Stimulated activated CD8-positive, alpha-beta memory T cell treated with anti-CD3 and anti-CD28 coated beads, Interleukin-7, amount 100 ng/mL, for 48 hours (primary cell): ENCODE measurements at places on chromosomes 3 and 15.

GRCh38 chr3:14487086-14487485 lies 53.1 kb downstream of the GRIP2 start:
- no peak for DNase-seq

DNA sequence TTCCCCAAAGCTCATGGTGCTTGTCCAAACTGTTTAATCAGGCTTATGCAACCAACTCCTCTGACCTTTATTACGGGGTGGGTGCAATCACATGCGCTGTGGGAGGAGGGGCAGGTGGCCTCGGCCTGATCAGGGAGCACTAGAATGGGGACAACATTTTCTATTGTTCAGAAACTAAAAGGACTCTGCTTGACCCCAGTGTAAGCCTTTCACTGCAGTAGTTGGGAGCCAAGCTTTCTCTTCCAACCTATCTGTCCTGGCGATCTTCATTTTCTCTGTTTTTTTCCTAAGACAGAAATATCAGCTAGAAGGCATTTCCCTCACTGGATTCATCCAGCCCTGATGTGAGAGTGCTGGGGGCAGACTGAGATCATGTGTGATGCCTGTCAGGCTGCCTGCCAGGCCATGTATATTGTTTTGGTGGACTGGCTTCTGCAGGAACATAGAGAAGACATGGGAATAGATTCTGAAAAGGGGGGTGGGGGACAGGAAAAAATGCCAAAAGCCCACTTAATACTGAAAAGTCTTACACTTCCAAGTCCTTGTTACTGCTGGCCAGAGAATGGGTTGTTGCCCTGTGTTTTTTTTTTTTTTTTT lies 627.0 kb upstream of the TBL1XR1 start:
- no peak for DNase-seq

DNA sequence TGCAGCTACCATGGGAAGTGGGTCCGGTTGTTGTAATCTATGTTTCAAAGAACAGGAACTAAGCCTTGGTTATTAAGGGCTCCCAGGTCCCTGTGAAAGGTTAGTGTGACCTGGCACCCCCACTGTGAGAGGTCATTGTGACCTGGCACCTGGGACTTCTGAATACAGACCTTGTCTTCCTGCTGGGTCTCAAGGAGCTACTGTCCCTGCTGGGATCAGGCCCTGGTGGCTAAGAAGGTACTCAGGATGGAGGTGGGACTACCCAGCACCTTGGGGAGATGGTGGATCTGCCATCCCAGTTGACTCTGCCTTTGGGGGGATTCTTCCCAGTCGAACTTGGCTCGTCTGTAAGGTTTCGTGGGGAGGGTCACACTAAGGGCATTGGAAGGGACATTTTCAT lies 10.3 kb upstream of the SLCO2A1 start:
- no peak for DNase-seq

DNA sequence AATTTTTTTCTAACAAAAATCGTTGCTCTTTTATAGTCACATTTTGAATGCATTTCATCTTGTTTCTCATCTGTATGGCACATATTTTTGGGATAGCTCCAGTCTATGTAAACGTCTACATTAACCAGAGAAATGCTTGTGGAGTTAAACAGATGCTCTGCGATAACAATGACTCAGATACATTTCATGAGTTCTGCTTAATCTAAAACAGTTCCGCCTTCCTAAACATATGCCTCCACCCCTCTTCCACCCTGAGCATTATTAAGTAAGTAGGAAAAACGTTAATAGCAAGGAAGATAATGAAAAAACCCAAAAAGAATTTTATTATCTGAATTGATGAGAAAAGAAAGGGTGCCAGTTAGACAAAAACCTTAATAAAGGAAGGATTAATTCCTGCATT lies 396.1 kb downstream of the TUSC7 start:
- DNase-seq, result no peak

DNA sequence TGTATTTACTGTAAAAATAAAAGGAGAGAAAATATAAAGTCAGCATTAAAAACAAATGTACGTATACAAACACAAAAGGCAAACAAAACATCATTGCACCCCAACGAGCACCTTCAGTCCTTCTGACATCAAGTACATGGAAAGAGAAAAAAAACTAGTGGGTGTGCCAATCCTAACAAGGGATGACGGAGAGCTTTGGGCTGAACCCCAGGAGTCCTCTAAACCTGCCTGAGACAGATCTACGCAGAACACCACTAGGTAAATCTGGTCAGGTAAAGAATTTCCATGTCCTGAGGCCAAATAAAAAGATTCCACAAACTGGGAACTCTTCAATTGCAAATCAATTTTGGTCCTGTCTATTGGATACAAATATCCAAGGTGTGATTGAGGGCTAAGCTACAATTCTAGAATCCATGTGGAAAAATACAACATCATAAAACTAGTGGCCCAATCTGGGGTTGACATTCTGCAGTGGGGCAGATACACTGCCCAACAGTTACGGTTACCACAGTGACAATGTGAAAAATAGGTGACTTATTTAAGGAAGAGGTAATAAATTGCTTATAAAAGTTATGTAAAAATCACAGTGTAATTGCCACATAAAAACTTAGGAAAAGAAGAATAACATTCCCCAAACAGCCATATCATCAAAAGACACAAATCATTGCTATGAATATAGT lies 14.2 kb downstream of the IFT80 start:
- no peak for DNase-seq

DNA sequence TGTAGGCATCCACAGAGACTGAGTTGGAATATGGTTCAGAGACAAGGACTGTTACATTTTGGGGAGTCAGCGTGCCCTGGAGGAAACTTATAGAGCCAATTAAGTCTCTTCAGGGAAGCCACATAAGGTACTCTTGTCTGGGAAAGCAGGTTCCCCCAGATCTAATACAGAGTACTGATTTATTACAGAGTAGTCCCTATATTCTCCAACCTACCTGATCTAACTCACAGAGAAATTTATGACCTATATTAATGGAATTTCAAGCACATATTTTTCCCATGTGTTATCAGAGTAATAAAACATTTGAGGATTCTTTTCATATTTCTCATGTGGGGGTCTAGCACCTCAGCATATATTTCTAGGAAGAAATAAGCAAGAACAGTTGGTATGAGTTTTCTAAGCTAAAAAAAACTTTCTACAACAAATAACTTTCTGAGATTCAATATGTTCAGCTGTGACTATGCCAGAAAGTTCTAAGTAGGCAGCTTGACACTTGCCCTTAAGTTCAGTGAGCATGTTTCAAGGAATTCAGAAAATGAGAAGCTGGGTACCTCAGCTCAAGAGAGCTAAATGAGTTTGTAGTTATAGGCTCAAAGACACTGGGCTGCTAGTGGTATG lies 75.3 kb upstream of the COL8A1 start:
- DNase-seq, result no peak

GRCh38 chr3:158935846-158936245 lies 134.0 kb downstream of the MFSD1 start:
- DNase-seq, result no peak

DNA sequence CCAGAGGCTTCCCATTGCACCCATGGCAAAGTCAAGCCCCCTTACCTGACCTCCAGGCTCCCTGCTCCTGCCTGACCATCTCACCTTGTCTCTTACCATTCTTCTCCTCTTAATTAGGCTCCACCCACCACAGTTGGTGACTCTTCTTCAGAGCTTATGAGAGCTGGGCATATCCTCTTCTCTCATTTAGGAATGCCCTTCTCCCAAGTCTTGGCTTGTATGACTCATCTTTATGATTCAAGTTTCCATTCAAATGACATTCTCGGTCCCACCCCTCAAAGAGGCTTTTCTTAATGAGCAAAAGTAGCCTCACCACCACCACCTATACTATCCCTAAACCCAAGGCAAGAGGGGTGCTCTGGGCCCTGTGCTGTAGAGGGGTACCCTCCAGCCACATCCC lies 55.3 kb upstream of the NUDT16 start:
- no peak for DNase-seq

GRCh38 chr3:130850044-130850797 lies 43.7 kb upstream of the ATP2C1 start:
- DNase-seq, result peak; percentile 10

DNA sequence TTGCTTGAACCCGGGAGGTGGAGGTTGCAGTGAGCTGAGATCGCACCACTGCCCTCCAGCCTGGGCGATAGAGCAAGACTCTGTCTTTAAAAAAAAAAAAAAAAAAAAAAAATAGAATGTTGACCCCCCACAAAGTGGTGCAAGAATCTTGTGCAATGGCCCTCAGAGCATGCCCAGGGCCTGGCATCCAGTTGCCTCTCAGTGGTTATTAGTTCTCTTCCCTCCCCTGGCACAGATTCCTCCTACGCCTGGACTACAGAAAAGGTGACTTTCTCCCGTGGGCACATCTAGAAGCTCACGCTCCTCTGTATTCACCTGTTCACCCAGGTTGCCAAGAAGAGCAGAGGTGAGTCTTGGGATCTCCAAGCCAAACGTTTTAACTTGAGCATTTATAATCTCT lies 36.7 kb downstream of the ACSBG1 start:
- no peak for DNase-seq

DNA sequence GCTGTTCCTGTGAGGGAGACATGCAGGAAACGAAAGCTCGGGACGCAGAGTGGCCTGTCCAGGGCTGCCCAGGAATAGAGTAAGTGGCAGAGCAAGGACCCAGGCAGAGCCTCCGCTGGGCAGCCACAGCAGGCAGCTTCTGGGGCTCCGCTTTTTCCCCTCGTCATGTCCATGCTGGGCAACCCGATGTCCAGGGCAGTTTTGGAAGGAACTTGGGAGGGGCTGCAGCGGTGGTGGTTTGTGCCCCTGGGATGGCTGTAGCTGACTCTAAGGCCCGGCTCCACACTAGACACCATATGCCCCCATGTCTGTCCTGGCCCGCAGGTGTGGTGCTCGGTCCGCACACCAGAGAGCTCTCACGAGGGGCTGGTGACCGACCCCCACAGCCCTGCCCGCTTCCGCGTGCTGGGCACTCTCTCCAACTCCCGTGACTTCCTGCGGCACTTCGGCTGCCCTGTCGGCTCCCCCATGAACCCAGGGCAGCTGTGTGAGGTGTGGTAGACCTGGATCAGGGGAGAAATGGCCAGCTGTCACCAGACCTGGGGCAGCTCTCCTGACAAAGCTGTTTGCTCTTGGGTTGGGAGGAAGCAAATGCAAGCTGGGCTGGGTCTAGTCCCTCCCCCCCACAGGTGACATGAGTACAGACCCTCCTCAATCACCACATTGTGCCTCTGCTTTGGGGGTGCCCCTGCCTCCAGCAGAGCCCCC lies 7.1 kb upstream of the PSMD2 start:
- no peak for DNase-seq

GRCh38 chr3:99833617-99834205 lies 16.0 kb downstream of the CMSS1 start:
- no peak for DNase-seq

- DNase-seq, result no peak
Observed at GRCh38 chr3:13524979-13525669, 23.8 kb upstream of the FBLN2 start.

DNA sequence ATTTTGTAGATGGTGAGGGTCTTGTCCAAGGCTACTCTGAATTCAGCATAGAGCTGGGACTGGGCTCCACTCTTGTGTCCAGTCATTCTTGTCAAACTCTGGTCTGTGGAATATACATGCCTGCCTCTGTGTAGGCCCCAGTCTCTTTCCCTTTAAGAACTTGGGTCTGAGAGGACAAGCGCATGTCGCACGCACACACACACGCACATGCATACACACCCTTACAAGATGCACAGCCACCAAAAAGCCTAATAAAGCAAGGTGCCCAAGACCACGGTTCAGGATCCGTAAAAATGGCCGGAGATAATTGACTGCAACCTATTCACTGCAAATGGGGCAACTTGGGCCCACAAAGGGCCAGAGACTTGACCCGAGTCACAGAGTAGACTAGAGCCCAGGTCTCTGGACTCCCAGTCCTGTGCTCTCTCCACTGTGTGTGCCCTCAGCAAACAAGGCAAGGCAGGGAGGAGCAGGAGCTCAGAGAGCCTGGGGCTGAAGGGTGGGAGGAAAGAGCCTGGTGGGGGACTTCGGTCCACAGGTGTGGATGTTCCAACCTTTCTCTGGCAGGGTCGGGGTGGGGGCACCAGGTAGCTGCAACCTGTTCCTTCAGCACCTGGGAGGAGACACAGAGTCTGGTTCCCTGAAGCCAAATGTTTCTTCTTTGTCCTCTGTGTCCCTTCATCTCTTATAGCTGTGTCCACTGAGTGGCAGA lies 914 bp upstream of the PAQR5 start:
- DNase-seq, result no peak

- DNase-seq, result no peak
Observed at GRCh38 chr15:96020133-96020532, 310.4 kb upstream of the NR2F2 start.

- DNase-seq, result no peak
Observed at GRCh38 chr3:30435861-30436331, 170.5 kb upstream of the TGFBR2 start.

- no peak for DNase-seq
Observed at GRCh38 chr15:46660096-46660842, 1025.4 kb downstream of the SQOR start.

GRCh38 chr3:187744169-187745151 lies 808 bp downstream of the BCL6 start:
- DNase-seq, result peak; percentile 31

- no peak for DNase-seq
Observed at GRCh38 chr3:197746801-197747237, 2.9 kb upstream of the FYTTD1 start.

DNA sequence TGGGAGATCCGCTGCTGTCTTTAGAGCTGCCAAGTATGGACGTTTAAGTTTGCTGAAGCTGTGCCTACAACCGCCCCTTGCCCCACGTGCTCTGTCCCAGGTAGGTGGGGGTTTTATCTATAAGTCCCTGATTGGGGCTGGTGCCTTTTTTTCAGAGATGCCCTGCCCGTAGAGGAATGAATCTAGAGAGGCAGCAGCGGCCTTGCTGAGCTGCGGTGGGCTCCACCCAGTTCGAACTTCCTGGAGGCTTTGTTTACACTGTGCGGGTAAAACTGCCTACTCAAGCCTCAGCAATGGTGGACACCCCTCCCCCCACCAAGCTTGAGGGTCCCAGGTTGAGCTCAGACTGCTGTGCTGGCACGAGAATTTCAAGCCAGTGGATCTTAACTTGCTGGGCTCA lies 83.4 kb upstream of the FGF7 start:
- DNase-seq, result no peak

DNA sequence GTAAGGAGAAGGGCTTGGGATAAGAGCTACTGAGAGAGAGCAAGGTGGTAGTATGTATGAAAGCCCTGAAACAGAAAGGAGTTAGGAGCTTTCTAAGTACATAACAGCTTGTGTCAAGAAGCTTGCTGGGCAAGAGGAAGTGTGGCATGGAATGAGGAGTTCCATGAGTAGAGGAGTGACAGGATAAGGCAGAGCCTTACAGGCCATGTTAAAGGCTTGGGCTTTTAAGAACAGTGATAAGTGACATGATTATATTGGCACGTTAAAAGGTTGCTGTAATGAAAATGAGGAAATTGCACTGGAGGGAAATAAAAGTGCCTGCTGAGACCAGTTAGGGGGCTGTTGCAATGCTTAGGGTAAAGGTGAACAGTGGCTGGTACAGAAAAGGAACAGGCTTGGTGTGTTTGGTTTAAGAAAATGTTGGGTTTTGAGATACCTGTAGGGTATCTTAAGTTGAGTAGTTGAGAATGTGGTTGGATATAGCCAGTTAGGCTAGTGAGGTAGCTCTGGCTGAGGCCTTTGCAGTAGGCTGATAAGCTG lies 49.0 kb downstream of the MEF2A start:
- no peak for DNase-seq
